WTC11 (cell line): ENCODE measurements at places on chromosomes 12 and 14.

DNA sequence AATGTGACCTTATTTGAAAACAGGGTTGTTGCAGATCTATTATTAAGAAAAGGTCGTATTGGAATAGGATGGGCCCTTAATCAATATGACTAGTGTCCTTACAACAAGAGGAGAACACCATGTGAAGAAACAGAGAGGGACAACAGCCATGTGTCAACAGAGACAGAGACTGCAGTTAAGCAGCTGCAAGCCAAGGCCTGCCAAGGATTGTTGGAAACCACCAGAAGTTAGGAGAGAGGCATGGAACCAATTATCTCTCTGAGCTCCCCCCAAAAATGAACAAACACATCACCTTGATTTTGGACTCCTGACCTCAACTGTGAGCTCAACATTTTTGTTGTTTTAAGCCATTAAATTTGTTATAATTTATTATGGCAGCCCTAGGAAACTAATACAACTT lies 214.6 kb upstream of the PRKD1 start:
- DNase-seq: no peak

- no peak for DNase-seq
Measured at GRCh38 chr14:104724407-104724980, 465 bp downstream of the ADSS1 start.

DNA sequence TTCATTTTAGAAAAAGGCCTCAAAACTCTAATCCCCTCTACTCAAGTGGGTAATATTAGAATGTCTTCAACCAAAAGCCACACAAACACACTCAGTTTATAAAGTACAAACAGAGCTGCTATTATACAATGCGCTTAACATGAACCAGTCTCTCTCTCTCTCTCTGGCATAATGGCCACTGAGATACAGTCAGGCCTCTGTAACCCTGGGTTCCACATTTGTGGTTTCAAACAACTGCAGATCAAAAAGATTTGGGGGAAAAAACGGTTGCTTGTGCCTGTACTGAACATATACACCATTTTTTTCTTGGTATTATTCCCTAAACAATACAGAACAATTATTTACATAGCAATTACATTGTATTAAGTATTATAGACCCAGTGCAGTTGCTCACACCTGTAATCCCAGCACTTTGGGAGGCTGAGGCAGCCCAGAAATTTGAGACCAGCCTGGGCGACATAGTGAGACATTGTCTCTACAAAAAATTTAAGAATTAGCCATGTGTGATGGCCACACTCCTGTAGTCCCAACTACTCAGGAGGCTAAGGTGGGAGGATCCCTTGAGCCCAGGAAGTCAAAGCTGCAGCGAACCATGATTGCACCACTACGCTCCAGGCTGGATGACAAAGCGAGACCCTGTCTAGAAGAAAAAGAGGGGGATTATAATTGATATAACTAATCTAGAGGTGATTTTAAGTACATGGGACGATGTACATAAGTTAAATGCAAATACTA lies 5.6 kb downstream of the SLC11A2 start:
- no peak for DNase-seq

- no peak for DNase-seq
Measured at GRCh38 chr12:126950266-126950665, 1316.7 kb upstream of the TMEM132C start.
